ENCODE measurements at places on chromosomes 3 and 15. TPM values are rescaled to one million over a fixed set of nuclear protein-coding genes. Genes with fewer than 3 reads are reported as not detected.

APOD gene
- total RNA-seq: not detected

GP9 gene
- not detected for total RNA-seq

- DNase-seq: no peak
Observed at GRCh38 chr3:108669208-108669607, 79.7 kb downstream of the DZIP3 start.

GRCh38 chr3:35383719-35384555 is 255.4 kb upstream of the ARPP21 start:
- no peak for DNase-seq

- DNase-seq: no peak
Observed at GRCh38 chr15:38377636-38378035, 76.3 kb upstream of the FAM98B start.
